ENCODE measurements at places on chromosomes 7 and 10.
A peak's percentile ranks its signal among the peaks of the same experiment; 100 is the strongest.

- DNase-seq, result no peak
Observed at GRCh38 chr7:4470246-4470645, 211.8 kb upstream of the FOXK1 start.

- DNase-seq, result no peak
Observed at GRCh38 chr10:94251098-94251497, 111.6 kb downstream of the NOC3L start.

DNA sequence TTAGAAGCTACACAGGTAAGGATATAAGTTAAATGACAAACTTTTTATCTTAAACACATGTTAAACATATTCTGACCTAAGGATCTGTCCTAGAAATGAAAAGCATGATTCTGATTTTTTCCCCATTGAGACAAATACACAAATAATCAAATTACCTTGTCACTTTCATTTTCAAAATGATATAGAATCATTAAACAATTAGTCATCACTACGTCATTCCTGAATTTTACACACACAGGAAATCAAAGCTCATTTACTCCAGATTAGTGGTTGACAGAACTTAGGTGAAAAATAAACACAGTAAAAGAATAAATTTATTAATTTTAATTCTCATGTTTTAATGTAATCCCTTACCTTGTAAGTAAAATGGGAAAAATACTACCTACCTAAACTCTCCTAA, 89.0 kb downstream of the AASS start:
- DNase-seq, result no peak

GRCh38 chr7:78777829-78778228, 675.6 kb downstream of the MAGI2 start:
- peak; percentile 32 for DNase-seq

DNA sequence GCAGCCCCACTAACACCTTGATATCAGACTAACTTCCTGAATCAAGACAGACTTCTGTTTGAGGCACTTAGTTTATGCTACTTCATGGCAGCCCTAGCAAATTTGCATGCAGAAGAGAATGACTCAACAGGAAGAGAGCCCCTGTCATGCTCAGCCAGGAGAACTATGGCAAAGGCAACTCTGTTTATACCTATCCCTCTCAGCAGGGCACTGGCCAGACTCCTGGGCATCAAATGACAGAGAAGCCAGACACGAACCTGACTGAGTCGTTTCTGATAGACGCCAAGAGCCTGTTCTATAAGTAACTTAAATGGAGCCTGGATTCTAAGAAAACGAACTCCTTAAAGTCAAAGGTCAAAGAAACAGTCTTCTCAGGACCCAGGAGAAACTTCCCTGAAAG, 50.9 kb upstream of the UNC5B start:
- no peak for DNase-seq

- no peak for DNase-seq
Observed at GRCh38 chr7:137283153-137283552, 60.4 kb downstream of the PTN start.

- peak; percentile 10 for DNase-seq
Observed at GRCh38 chr10:109166935-109167334, 756.4 kb downstream of the XPNPEP1 start.

DNA sequence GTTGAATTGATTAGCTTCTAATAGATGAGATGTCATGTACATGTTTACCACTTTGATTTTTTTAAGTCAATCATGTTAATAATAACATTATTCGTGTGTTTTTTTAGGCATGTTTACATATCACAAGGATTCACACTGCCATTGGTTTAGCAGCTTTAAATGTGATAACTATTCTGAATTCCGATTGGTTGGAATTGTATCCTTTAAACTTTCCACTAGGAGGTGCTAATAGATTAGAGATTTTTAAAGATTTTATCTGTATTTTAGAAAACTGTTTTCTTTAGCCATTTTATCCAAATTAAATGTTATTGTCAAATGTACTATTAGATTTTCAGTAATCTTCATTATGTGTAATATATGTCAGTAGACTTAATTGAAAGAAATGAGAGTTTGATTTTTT, 83.2 kb downstream of the HECTD2 start:
- peak; percentile 55 for DNase-seq

DNA sequence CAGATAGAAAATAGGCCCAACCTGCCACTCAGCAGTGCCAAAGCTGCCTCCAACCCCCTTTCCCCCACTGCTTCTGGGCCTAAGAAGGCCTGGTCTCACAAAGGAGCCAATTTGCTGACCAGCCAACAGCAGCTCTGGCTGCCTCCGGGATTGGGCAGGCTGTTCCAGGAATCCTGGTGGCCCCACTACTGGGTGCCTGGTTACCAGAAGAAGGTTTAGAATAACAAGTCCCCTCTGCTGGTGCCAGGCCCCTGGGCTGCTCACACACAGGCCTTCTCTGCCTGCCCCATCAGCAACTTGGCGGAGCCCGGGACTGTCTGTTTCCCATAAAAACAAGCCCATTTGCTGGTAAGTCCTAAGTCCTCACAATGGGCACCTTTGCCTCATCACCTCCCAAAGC, 1.2 kb downstream of the PHKG1 start:
- no peak for DNase-seq

- DNase-seq, result no peak
Observed at GRCh38 chr7:96157856-96158255, 164.0 kb downstream of the SLC25A13 start.
